WTC11 (cell line): ENCODE measurements at places on chromosomes 5 and 9. TPM values are rescaled to one million over a fixed set of nuclear protein-coding genes. Genes with fewer than 3 reads are reported as not detected.

FAM240B gene
- not detected in 3 replicates for total RNA-seq

KCNT1 gene
- total RNA-seq = 0.13 to 0.16 TPM (median 0.14 TPM) in 3 replicates

NXNL2 gene
- total RNA-seq = 1.9 to 2.3 TPM (median 2.2 TPM) in 3 replicates

PCDHGC5 gene
- 1.1 to 1.5 TPM (median 1.1 TPM) in 3 replicates for total RNA-seq

CDH6 gene
- 0.87 to 2.6 TPM (median 1.1 TPM) in 3 replicates for total RNA-seq

PRELID2 gene
- total RNA-seq = 10.0 to 16.2 TPM (median 14.5 TPM) in 3 replicates

WNT8A gene
- 0.16 TPM in 1 of 3 replicates, not detected in the others for total RNA-seq

OR13F1 gene
- not detected in 3 replicates for total RNA-seq

GABRP gene
- 4.8 to 9.9 TPM (median 9.8 TPM) in 3 replicates for total RNA-seq

TMEM215 gene
- 0.21 to 0.34 TPM (median 0.31 TPM) in 3 replicates for total RNA-seq

TMEM171 gene
- 0.96 to 1.8 TPM (median 1.7 TPM) in 3 replicates for total RNA-seq

SPDL1 gene
- 31.9 to 35.1 TPM (median 33.6 TPM) in 3 replicates for total RNA-seq

CCDC192 gene
- total RNA-seq = 0.52 to 0.69 TPM (median 0.53 TPM) in 3 replicates

SLC45A2 gene
- not detected in 3 replicates for total RNA-seq

ARL14EPL gene
- not detected in 3 replicates for total RNA-seq

C6 gene
- 0.13 to 0.23 TPM (median 0.14 TPM) in 3 replicates for total RNA-seq

NUTM2G gene
- 0.14 to 0.50 TPM (median 0.27 TPM) in 3 replicates for total RNA-seq

ATP10B gene
- total RNA-seq = 0.11 TPM in 3 replicates

AHRR gene
- 4.5 to 9.7 TPM (median 7.0 TPM) in 3 replicates for total RNA-seq

ANKRD34B gene
- total RNA-seq = 1.6 to 3.6 TPM (median 3.4 TPM) in 3 replicates

BARX1 gene
- 8.9 to 10.6 TPM (median 9.0 TPM) in 3 replicates for total RNA-seq

PLEKHG4B gene
- total RNA-seq = 51.4 to 53.0 TPM (median 52.1 TPM) in 3 replicates

CCNO gene
- total RNA-seq = 0.14 to 0.44 TPM (median 0.24 TPM) in 3 replicates

NIM1K gene
- 0.07 to 0.14 TPM in 2 of 3 replicates, not detected in the other for total RNA-seq

PRUNE2 gene
- 9.3 to 13.1 TPM (median 9.6 TPM) in 3 replicates for total RNA-seq

GABRA1 gene
- 0.48 to 0.57 TPM (median 0.50 TPM) in 3 replicates for total RNA-seq

TTC39B gene
- total RNA-seq = 12.3 to 13.9 TPM (median 12.5 TPM) in 3 replicates

SPINK5 gene
- 5.9 to 10.5 TPM (median 8.4 TPM) in 3 replicates for total RNA-seq

MEGF10 gene
- total RNA-seq = 17.9 to 24.5 TPM (median 20.8 TPM) in 3 replicates

COL23A1 gene
- 15.0 to 19.8 TPM (median 18.7 TPM) in 3 replicates for total RNA-seq

SPATA31A3 gene
- not detected in 3 replicates for total RNA-seq

OMD gene
- total RNA-seq = not detected in 3 replicates

ARSB gene
- total RNA-seq = 9.7 to 10.5 TPM (median 10.0 TPM) in 3 replicates

NFIB gene
- total RNA-seq = 7.1 to 12.5 TPM (median 7.4 TPM) in 3 replicates

DMRT3 gene
- total RNA-seq = not detected in 3 replicates

ACSL6 gene
- 2.6 to 4.8 TPM (median 3.7 TPM) in 3 replicates for total RNA-seq

ANKRD31 gene
- 0.09 to 0.18 TPM (median 0.09 TPM) in 3 replicates for total RNA-seq

SLC4A9 gene
- total RNA-seq = 0.37 to 0.76 TPM (median 0.50 TPM) in 3 replicates

ATP6V1G1 gene
- total RNA-seq = 91.3 to 108 TPM (median 92.4 TPM) in 3 replicates

GDA gene
- total RNA-seq = 0.25 to 0.68 TPM (median 0.39 TPM) in 3 replicates

FREM1 gene
- total RNA-seq = 2.8 to 3.6 TPM (median 3.0 TPM) in 3 replicates

GHR gene
- 0.48 to 0.57 TPM (median 0.53 TPM) in 3 replicates for total RNA-seq

GDF9 gene
- 0.34 to 0.42 TPM (median 0.37 TPM) in 3 replicates for total RNA-seq

JAKMIP2 gene
- total RNA-seq = 10.9 to 11.9 TPM (median 11.8 TPM) in 3 replicates

ZFP37 gene
- total RNA-seq = 4.6 to 5.6 TPM (median 5.2 TPM) in 3 replicates

DBH gene
- 0.23 to 0.34 TPM (median 0.24 TPM) in 3 replicates for total RNA-seq

BAAT gene
- 0.11 to 0.17 TPM (median 0.14 TPM) in 3 replicates for total RNA-seq

FOXI1 gene
- not detected in 3 replicates for total RNA-seq

FRMD3 gene
- 0.89 to 1.4 TPM (median 1.0 TPM) in 3 replicates for total RNA-seq

MSX2 gene
- total RNA-seq = 0.73 to 0.94 TPM (median 0.83 TPM) in 3 replicates
